Transverse colon (tissue), 4 donors: ENCODE measurements at places on chromosomes 7 and 10. TPM values are rescaled to one million over a fixed set of nuclear protein-coding genes. Genes with fewer than 3 reads are reported as not detected.

- no peak for DNase-seq
These were observed 44.1 kb downstream of the MTURN start for GRCh38 chr7:30178748-30179436.

PNLIPRP2 gene
- 0.32 TPM for total RNA-seq

NRP1 gene
- total RNA-seq = 14.1 TPM

DNA sequence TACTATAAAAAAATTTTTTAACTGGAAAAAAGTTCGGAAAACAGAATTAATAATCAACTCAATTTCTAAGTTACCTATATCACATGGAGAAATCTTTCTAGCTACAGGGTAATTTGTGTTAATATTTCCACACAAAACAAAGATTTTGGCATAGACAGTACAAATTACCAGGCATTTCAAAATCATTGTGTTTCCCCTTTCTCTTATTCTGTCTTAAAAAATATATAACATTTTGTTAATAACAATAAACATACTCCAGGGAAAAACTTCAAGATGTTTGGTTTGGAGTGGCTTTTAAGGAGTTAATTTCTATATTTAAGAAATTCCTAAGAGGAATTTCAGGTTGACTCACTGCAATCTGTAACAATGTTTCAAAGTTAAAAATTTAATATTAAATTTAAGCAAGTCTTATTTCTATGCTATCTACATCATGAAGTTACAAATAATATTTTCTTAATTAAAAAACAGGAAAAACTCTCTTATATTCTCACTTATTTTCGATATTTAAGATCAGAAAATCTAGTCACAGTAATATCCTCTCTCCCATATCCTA, 132.6 kb downstream of the NRBF2 start:
- DNase-seq = no peak

DNA sequence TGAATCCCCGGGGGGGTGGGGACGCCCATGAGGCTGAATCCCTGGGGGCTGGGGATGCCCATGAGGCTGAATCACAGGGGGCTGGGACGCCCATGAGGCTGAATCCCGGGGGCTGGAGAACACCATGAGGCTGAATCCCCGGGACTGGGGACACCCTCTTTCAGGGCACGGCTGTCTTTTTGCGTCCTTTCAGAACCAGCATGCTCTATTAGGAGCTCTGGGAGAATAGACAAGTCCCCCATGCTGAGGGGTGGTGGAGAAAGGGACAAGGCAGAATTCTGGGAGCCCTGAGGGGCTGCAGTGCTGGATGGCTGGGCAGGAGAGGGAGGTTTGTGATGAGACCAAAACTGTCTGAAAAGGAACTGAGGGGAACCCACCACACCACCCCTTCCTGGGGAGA, 257.3 kb upstream of the TCERG1L start:
- DNase-seq = no peak

GRCh38 chr10:17454161-17455014, at the start of gene ST8SIA6:
ST8SIA6 (minus strand) TSS chr10:17454595; CDS start chr10:17454255, 340 bp downstream.
- DNase-seq = peak; percentile 54

SDK1 gene
- 4.9 TPM for total RNA-seq

GRCh38 chr7:84822941-84823510, 363.8 kb downstream of the SEMA3D start:
- DNase-seq = no peak

GRCh38 chr7:102426268-102427018, 6.9 kb upstream of the ORAI2 start:
- peak; percentile 72 for DNase-seq

DNA sequence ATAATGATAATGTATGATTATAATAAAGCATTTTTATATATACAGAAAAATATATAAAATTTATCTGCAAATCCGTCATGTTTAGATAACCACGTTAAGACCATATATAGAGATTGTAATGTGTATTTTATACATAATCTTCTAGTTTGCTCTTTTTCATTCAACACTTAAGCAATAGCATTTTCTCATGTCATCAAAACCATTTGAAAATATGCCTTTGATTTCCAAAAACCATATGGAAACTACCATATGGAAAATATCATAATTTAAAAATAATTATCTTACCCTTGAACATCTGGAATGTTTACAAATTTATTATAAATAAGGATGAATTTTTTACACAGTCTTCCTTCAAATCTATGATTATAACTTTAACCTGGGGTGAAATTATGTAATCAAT, 250.4 kb upstream of the NPSR1 start:
- DNase-seq = no peak

CTNNA3 gene
- total RNA-seq = 75.2 TPM

GRCh38 chr10:29415876-29416275, 127.0 kb downstream of the LYZL1 start:
- no peak for DNase-seq

DNA sequence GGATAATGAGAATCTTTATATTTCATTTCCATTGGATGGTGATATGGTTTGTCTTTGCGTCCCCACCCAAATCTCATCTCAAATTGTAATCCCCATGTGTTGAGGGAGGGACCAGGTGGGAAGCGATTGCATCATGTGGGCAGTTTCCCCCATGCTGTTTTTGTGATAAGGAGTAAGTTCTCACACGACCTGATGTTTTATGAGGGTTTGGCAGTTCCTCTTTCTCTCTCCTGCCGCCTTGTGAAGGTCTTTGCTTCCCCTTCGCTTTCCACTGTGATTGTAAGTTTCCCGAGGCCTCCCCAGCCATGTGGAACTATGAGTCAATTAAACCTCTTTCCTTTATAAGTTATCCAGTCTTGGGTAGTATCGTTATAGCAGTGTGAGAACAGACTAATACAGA, 59.4 kb downstream of the MTPN start:
- DNase-seq = no peak

GRCh38 chr7:90213521-90213920, 2.0 kb downstream of the STEAP2 start:
- DNase-seq = no peak
